ENCODE measurements at places on chromosomes 12 and 14.

- DNase-seq: no peak
These were observed 128.5 kb downstream of the HMGA2 start for GRCh38 chr12:65952737-65953209.

- no peak for DNase-seq
These were observed 4.7 kb downstream of the KLRK1 start for GRCh38 chr12:10385166-10385613.

DNA sequence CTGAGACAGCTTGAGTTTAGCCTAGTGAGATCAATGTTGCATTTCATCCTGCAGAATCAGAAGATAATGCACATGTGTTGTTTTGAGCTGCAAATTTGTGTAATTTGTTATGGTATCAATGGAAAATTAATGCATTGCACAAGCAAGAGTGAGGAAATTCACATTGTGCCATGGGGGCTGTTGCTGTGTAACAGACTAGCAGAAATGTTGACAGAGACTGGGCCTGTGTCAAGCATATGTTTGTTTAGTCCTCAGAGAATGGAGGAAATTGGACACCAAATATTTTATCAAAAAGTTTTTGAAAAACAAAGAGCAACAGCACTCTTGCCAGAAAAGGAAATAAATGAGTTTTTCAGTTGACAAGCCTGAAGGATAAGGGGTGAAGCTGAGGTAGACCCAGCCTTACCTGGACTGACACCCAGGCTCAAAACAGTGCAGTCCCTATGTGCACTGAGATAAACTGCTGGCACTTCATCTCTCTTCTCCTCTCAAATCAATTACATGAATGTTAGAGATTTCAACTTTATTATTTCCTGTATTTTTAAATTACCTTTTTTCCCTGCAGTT, 1150.0 kb downstream of the FSCB start:
- no peak for DNase-seq

DNA sequence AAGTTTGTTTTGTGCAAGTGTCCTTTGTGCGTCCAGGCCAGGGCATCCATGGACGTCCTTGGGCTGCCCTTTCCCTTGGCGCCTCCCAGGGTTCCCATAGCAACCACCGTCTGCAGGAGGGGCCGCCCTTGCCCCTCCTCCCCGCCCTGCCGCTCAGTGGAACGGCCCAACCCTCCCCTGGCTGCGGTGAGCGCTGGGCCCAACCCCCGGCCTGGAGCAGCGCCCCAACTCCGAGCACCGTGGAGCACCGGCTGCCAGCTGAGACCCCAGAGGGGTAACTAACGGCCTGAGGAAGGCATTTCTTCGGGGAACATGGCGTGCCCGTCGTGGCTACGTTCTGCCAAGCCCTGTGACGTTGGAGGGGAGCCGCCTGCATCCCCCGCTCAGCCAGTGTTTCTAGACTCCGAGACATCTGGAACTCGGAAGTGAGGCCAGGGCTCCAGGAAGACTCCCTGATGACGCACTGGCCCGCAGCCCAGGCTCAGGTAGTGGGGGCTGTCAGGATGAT, 5.3 kb upstream of the ACACB start:
- peak; percentile 93 for DNase-seq

GRCh38 chr12:9813821-9814798, 13.2 kb upstream of the KLRF1 start:
- DNase-seq: peak; percentile 86

DNA sequence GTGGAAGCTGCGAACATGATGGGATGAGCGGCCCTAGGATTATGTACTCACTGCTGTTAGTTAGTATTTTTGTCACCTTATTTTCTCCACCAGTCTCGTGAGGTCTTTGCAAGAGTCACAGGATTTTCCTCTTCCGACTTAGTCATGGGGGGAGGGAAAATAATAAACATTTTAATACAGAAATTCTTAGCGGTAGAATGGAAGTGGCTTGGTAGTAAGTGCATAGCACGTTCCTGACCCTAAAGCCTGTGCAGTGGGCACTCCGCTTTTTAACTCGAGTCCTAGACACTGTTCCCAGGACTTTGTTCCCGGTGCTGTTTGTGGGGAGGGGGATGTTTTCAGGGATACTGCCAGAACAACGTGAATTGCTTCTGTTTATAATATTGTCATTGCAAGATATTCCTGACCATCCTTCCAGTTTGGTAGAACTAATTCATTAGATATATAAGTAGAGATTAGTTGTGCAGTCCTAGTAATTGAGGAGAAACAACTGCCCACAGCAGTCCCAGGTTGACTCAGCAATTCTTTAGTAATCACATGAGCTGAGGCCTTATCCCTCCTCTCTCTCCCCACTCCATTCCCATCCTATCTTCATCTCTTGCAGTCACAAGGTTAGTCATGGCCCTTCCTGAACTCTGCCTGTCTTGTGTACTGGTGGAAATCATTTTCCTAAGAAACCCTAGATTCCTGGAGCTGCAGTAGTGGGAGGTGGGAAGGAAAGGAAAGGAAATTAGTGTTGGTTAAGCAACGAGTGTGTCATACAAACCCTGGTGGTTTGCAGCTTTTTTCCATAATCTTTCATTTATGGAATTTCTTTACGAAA, 799 bp downstream of the SLC38A6 start:
- DNase-seq: no peak

DNA sequence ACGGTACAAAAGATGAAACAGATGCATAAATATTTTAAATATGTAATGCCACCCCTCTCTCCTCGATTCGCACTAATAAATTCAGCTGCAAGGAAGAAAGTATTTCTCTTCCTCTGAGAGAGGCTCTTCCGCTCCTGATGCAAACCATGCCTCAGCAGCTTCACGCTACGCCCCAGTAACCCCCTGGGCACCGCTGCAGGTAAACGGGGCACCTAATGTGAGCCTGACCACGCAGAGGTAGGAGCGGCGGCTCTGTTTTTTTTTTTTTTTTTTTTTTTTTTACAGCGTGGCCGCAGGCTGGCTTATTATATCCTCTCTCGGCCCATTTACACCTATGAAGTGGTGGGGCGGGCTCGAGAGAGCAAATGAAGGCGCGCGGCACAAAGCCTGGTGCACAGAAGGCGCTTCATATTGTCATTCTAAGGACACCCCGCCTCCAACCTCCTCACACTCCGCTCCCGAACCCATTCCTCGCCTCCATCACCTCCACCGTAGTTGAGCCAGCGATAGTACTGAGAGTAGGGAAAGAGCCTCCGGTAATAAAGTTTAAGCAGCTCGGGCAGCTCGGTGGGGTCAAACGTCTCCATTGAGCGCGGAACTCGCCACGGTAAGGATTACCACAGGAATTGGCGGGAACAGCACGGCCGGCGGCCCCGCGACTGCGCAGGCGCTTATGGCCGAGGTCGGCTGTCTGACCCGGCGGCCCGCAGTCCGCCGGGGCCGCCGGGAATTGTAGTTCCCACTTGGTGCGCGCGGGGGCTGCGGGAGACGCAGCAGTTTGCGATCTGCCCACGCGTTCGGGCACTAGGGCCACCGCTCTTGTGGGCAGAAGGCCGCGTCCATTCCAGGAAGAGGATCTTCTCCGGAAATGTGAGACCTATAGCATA, at the start of gene PRIM1:
Gene PRIM1 (minus strand): TSS at position 612 of the 887 bp plus-strand sequence. CDS start 25 bp downstream, at position 587.
- DNase-seq: peak; percentile 89

GRCh38 chr14:100330388-100330931, 7.3 kb downstream of the SLC25A47 start:
- no peak for DNase-seq

- DNase-seq: no peak
These were observed 109.3 kb downstream of the ETV6 start for GRCh38 chr12:11758510-11759493.

DNA sequence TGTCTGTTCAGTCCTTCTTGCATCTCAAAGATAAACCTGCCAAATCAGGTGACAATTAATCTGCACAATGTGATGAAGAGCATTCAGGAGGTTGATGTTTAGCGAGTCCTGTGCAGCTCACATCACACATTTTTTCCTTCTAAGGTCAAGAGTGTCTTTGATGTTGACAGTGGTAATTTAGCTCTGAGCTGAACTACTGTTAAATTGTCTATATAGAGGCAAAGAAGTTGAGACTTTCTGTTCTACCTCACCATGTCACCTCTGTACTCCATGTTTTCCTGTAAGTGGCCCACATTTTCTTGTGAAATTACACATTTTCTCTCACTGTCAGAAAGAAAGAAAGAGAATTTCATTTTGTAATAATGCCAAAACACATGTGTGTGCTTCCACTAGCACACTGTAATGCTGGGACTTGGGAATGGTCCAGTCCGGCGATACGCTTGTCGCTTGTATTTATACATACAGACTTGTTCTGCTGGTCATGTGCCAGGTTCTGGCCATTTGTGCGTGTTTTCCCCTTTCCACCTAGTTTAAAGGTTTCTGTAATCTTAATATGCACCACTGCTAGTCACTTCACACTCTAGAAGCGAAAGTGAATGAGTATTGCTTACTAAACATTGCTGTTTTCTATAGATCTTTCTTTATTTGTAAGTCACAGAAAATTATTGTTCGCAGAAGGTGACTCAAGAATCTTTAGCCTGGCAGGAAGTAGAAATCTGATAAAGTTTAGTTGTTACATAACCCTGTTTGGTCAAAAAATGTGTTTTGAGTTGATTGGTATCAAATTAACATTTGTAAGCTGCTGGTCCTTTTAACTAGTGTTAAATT, 328.9 kb downstream of the TMTC2 start:
- DNase-seq: no peak

DNA sequence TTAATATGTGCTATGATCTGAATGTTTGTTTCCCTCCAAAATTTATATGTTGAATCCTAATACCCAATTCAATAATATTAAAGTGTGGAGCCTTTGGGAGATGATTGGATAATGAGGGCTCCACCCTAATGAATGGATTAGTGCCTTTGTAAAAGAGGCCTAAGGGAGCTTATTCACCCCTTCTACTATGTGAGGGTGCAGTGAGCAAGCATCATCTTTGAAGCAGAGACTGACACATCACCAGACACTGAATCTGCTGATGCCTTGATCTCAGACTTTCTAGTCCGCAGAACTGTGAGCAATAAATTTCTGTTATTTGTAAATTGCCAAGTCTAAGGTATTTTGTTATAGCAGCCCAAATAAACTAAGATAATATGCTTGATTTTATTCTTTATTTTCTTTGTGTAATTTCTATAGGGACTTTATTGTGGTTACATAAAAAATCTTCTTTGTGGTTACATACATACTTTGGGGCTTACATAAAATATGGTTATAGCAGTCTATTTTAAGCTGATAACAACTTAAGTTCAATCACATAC, 131.1 kb upstream of the SLC38A2 start:
- no peak for DNase-seq

DNA sequence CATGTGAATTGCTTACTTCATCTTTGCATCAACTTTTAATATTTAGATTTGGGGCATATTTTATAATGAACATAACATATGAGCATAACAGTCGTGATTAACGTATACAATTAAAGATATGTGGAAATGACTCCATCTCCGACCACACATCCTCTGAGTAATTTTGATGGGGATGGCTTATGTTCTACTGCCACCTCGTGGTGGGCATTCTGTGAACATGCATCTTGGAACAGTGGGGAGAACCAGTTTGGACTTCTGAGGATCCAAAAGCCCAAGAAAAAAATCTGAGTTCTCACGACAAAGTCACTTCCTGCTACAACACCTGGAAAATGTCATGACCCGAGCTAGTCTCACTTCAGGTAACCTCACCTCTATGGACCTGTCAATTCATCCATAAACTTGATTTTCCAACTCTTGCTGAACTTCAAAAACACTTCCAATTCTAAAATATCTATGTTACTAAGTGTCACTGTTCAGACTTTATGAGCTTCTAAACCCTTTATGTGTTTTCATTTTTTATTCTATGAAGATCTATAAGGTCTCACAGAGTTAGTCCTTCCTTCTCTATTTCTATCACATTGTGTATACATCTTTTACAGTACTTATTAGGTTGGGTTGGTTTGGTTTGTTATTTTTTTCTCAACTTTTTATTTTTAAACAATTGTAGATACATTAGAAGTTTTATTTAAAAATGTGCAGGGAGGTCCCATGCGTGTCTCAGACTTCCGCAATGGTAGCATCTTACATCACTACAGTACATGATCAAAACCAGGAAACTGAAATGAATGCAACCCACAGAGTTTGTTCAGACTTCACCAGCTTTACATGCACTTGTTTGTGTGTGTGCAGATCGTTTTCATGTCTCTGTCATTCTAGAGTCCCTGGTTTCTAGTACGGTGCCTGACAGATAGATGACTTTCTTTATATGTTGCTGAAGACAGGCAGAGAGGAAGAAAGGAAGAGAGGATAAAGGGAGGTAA, 38.2 kb upstream of the STAB2 start:
- peak; percentile 57 for DNase-seq

DNA sequence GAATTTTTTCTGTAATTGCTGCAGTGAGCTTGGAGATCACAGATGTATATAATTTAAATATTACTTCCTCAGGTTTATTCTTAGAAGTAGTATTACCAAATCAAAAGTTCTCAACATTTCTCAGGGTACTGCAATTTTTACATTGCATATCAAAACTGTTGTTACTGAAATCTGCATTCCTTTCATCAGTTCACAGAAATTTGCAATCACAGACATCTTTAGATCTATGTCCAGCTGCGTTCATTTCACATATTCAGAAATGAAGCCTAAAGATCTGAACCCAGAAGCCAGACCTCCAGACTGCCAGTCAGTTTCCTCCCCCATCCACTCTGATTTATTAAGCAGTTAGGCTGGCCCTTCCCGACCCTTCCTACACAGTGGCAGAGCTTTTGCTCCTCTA, 18.2 kb upstream of the IFT81 start:
- DNase-seq: no peak

GRCh38 chr12:69515394-69515930, 45.3 kb downstream of the FRS2 start:
- DNase-seq: no peak

DNA sequence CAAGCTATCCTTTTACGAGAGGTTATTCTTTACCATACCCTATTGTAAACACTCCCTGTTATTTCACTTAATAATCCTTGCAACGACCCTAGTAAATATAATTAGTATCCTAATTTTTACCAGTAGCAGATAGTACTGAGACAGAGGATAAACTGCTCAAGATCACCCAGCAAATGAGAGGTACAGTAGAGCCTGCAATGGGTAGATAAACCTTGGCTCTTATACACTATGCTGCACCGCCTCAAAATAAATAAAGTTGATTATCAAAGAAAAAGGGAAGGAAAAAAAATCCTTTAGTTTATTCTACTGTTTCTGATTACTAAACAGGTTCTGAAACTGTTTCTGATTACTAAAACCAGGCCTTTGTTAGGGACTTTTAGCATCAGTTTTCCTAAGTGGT, 22.5 kb downstream of the YBX3 start:
- DNase-seq: no peak

- no peak for DNase-seq
These were observed 85.5 kb downstream of the STON2 start for GRCh38 chr14:81314443-81315175.

- DNase-seq: no peak
These were observed 59.1 kb upstream of the NAP1L1 start for GRCh38 chr12:76143343-76144244.

GRCh38 chr12:120118321-120119061, 1.9 kb upstream of the RAB35 start:
- DNase-seq: no peak

- peak; percentile 28 for DNase-seq
These were observed 1.6 kb downstream of the LRRC74A start for GRCh38 chr14:76827696-76828296.

- DNase-seq: no peak
These were observed 591.3 kb downstream of the LRFN5 start for GRCh38 chr14:42198010-42198409.

GRCh38 chr12:58584880-58585279, 335.4 kb downstream of the LRIG3 start:
- DNase-seq: no peak
